Mesenchymal stem cell (in vitro differentiated cells and primary cell): ENCODE measurements at places on chromosomes 13 and 19.

GRCh38 chr13:28239374-28239773 is 101.0 kb downstream of the PAN3 start:
- DNase-seq = peak; percentile 62

DNA sequence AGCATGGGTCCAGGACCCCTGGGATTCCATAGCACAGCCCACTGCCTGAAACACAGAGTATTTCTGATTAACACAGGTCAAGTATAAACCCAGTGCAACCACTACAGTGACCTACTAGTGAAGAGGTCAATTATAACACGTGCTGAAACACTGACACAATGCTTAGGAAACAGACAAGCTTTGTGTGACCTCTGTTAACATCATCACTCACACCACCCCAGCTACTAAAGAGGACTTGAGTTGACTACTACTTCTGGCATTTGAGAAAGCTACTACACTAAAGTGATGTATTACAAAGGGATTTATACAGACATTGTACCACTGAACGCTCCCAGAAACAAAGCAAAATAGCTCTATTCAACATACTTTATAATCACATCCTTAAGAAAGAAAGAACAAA is 1935.9 kb upstream of the PCDH20 start:
- peak; percentile 1 for DNase-seq

DNA sequence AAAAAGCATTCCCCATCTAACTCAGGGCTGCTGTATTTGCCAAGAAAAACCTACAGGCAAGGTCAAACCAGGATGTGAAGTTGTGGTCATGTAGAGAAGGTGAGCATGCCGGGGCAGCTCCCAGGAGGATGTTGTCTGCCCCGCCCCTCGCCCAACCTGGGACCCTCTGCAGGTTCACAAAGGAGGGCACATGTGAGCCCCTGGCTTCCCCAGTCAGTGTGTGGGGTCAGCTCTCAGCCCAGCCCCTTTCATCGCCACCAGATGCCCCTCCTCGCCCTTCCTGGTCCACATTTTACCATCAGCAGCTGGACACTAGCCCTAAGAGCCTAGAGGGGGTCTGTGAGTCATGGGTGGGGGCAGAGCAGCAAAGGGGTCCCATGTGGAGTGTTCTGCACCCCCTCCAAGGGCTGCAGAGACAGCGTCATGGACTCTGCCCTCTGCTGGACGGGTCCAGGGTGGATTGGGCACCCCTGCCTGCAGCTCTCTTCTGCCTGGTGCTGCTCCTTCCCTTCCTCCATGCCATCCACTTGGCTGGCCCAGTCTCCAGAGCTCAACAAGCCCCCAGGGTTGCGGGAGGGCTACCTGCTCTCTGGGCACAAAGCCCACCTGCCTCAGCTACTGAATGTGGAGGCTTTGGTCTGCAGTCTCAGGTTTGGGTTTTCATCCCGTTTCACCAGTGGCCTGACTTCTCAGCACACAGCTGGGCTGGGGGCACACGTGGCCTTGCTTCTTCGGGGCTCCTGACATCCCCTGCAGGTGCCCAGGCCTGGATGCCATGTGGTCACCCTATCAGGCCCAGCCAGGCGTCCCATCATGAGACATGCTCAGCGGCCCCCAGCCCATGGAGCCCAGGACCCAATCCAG is 3.7 kb downstream of the PLEKHF1 start:
- DNase-seq = no peak

DNA sequence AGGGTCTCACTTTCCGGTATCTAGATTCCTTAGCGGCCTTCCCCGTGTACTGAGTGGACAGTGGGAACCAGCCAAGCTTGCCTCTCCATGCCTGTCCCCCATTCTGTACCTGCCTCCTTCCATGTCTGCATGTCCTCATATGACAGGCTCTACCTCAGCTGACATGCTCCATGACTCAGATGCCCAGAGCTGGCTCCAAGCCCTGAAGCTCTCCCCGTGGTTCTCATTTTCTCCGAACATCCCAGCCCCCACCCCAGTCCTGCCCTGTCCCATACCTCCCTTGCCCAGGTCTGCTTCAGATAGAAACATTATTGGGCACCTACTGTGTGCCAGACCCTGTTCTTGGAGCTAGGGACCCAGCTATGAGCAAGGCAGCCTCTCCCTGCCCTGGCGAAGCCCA is 17.1 kb upstream of the SHFL start:
- DNase-seq = no peak

DNA sequence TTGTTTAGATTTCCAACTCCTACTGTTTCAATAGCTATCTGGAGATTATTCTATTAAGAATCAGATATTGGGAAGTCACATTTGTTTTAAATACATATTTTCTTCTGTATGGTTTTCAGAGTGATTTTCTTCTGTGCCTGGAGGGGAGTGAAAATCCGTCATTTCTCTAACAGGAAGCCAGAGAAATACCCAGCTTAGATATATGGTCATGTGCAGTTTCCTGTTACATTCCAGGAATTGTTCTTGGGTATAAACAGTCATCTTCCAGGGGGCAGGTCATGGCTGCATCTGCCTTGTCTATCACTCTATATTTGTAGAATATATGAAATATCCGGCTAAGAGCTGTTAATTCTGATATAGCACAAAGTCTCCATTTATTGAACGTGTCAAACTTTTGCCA is 77.5 kb upstream of the MIR17HG start:
- DNase-seq = peak; percentile 27

DNA sequence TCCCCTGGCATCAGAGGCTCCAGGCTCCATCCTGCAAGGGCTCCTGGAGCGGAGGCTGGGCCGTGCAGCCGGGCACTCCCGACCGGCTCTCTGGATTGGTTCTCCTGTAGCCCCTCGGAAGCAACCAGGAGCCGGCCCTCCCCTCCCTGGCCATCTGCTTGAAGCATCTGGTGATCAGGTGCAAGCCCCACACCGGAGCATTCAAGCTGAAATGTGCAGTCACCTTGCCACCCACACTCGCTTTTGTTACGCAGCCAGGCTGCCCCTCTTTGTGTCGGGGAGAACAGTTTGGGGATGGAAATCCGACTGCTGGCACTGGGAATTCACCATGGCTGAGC is 258.8 kb downstream of the ZNF536 start:
- DNase-seq = no peak

- no peak for DNase-seq
These were observed 86.9 kb downstream of the URI1 start for GRCh38 chr19:30028992-30029343.

- peak; percentile 33 for DNase-seq
These were observed 20.4 kb downstream of the LMTK3 start for GRCh38 chr19:48490981-48491792.

GRCh38 chr19:40059624-40060023 is 3.6 kb upstream of the ZNF780B start:
- DNase-seq = no peak

GRCh38 chr13:27375686-27376326 is 48.6 kb upstream of the GTF3A start:
- peak; percentile 73 for DNase-seq

DNA sequence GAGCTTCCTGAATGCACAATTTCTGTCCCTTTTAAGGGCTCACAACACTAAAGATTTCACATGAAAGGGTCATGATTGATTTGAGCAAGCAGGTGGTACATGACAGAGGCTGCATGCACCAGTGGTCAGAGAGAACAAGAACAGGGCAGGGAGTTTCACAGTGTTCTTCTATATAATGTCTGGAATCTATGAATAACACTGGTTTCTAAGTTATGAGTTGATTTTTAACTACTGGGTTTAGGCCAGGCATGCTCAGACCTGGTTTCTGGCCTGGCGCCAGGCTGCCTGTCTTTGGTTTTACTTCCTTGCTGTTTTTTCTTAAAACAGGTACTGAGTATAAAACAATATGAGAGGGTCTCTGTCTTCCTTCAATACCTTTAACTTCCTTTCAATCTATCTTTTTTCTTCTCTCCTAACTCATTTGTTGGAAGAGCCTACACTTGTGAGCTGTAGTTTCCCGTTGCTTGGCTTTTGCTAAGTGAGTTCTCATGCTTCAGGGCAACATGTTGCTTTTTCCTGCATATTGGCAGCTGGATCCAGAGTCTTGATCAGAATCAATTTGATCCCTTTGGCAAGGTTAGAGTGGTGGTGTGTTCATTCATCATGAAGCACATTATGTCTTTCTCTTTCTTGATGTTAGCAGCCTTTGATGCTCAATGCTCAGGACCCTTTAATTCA is 38.5 kb upstream of the FGF14 start:
- no peak for DNase-seq

GRCh38 chr19:43524922-43525835 is 1.8 kb downstream of the ETHE1 start:
- DNase-seq = peak; percentile 50

DNA sequence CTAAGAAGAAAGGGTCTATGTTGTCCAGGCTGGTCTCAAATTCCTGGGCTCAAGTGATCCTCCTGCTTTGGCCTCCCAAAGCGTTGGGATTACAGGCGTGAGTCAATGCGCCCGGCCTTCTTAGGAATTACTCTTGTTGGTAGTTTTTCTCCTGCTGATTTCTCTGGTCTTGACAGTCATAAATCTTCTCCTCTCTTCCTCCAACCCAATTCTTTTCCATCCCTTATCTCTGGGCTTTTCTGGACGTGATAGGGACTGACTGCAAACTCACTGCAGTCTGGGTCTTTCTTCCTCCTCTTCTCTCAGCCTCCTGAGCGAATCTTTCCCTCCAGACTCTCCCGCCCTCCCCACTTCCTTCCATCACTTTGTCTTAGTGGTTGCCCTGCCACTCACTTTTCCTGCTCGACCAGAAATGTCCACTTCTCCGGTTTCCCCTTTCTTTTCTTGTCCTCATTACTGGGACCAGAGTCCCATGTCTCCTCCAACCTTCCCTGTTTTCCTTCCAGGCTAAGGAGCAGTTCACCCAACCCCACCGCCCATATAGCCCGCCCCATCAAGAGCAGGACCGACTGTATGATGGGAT is 21.9 kb upstream of the TIMM44 start:
- DNase-seq = no peak

GRCh38 chr13:98802559-98802958 is 50.1 kb upstream of the SLC15A1 start:
- no peak for DNase-seq

- DNase-seq = no peak
These were observed 354.1 kb downstream of the RFC3 start for GRCh38 chr13:34172048-34172447.

- DNase-seq = no peak
These were observed 599 bp downstream of the C19orf12 start for GRCh38 chr19:29714371-29714952.

GRCh38 chr13:73691891-73692290 is 442.3 kb downstream of the KLF12 start:
- DNase-seq = no peak
